ENCODE measurements at places on chromosomes 1 and 21.

- H3K27me3 ChIP-seq, result no peaks in the 10 kb centered on the region
- no peak for DNase-seq
- no peak overlapping the region for H3K27ac ChIP-seq
- peaks cover 39% of the 10 kb centered on the region for H3K36me3 ChIP-seq
Measured at GRCh38 chr1:211318576-211319280, 7.9 kb upstream of the TRAF5 start.

DNA sequence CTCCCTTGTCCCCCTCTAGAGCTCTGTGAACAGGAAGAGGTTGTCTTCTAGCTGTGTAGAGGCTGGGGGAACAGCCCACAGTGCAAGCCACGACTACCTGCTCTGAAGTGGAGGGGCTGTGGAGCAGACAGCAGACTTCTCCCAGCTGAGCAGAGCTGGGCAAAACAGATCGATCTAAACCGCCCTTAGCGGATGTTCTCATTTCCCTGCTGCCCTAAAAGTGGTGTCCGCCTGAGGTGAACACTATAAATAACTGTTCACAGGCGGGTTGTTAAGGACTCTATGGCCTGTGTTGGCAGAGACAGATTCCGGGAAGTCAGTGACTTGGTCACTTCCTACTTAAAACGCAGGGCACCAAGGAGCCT lies 203.2 kb downstream of the RHOU start:
- peak overlapping the region; percentile 39 for H3K27ac ChIP-seq
- peaks cover 13% of the 10 kb centered on the region for H3K4me1 ChIP-seq
- H3K27me3 ChIP-seq, result peaks cover under 1% of the 10 kb centered on the region
- no peak overlapping the region for H3K4me3 ChIP-seq

DNA sequence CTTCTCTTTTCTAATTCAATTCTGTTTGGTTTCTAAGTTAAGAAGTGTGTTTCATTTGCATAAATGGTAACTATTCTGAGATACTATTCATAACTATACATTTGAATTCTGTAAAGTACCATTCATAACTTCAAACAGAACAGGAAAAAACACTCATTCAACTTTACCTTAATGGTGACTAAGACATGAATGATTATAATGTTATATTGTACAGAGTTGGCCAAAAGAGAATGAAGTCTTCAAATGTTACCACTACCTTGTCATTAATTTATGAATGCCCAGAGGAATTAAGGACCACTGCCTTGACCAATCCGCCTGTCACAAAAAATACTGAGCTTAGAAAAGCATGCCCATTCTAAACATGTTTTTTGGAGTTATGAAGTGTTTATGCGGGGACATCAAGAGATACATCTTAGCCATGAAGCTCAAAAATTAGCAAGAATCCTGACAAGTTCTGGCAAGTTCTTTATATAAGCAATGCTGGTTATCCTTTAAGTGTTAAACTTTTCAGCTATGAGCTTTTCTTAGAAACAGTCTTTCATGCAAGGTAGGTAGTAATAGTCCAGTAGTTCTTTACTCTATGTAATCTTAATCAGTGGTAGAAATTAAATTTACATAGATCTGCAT lies 7.9 kb downstream of the WASF2 start:
- H3K36me3 ChIP-seq, result no peaks in the 10 kb centered on the region
- H3K4me3 ChIP-seq, result no peak overlapping the region
- no peak overlapping the region for H3K27ac ChIP-seq
- H3K4me1 ChIP-seq, result peaks cover 12% of the 10 kb centered on the region
- no peaks in the 10 kb centered on the region for H3K27me3 ChIP-seq

GRCh38 chr1:109107785-109108184 lies 6.1 kb upstream of the ELAPOR1 start:
- H3K27ac ChIP-seq, result no peak overlapping the region
- H3K36me3 ChIP-seq, result no peaks in the 10 kb centered on the region
- no peaks in the 10 kb centered on the region for H3K4me1 ChIP-seq
- no peak overlapping the region for H3K4me3 ChIP-seq
- no peaks in the 10 kb centered on the region for H3K27me3 ChIP-seq

DNA sequence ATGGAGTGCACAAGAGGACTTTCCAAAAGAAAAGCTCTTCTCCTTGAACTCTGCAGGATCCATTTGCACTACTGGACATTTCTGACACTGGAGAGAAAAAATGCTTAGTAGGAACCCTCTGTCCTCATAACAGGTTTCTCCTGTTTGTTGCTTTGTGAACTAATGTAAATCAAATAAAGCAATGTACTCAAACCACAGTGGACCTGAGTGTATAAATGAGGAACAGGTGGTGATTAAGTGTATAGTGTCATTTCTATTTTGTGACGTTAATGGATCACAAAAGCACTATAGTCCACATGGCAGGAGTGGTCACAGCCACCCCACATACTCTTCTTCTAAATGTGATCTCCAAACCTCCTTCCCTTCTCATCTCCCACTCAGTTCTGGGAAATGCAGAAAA lies 268.4 kb upstream of the DUSP10 start:
- no peaks in the 10 kb centered on the region for H3K27me3 ChIP-seq
- no peaks in the 10 kb centered on the region for H3K36me3 ChIP-seq
- DNase-seq, result no peak
- H3K27ac ChIP-seq, result no peak overlapping the region
- H3K4me1 ChIP-seq, result no peaks in the 10 kb centered on the region

Data from heart left ventricle (tissue), 16 donors.